Ovary (tissue), 10 donors: ENCODE measurements at places on chromosomes 5 and 9. TPM values are rescaled to one million over a fixed set of nuclear protein-coding genes. Genes with fewer than 3 reads are reported as not detected.

The TXNDC8 gene
- not detected for total RNA-seq

The PAX5 gene
- total RNA-seq = not detected

The PRRX2 gene
- 4.0 TPM for total RNA-seq

GRCh38 chr9:85432599-85432998 lies 309.2 kb downstream of the AGTPBP1 start:
- no peaks in the 10 kb centered on the region for H3K27me3 ChIP-seq
- H3K36me3 ChIP-seq = no peaks in the 10 kb centered on the region
- H3K4me1 ChIP-seq = no peaks in the 10 kb centered on the region
- H3K27ac ChIP-seq = no peak overlapping the region

DNA sequence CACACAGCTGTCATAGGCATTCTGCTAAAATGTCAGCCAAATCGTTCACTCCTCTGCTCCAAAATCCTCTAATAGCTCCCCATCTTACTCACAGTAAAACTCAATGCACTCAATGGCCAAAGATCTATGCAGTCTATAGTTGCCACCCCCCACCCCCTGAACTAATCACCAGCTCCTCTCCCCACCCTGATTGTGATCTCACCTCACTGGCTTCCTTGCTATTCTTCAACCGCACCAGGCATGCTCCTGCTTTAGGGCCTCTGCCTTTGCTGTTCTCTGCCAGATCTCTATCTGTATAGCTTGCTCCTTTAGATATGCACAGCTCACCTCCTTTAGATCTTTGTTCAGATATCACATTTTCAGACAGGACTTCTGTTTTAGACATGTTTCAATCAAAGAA lies 33.2 kb upstream of the SNX2 start:
- no peak for DNase-seq
- H3K4me3 ChIP-seq = no peak overlapping the region
- no peaks in the 10 kb centered on the region for H3K27me3 ChIP-seq
- H3K27ac ChIP-seq = no peak overlapping the region
- no peaks in the 10 kb centered on the region for H3K4me1 ChIP-seq
- H3K36me3 ChIP-seq = no peaks in the 10 kb centered on the region

GRCh38 chr9:115127191-115127817 lies 9.3 kb upstream of the TNC start:
- H3K4me1 ChIP-seq = no peaks in the 10 kb centered on the region
- no peak overlapping the region for H3K27ac ChIP-seq
- DNase-seq = no peak
- no peak overlapping the region for H3K4me3 ChIP-seq

GRCh38 chr5:54083851-54084250 lies 226.5 kb downstream of the ARL15 start:
- no peaks in the 10 kb centered on the region for H3K4me1 ChIP-seq
- no peak for DNase-seq
- no peaks in the 10 kb centered on the region for H3K36me3 ChIP-seq
- no peak overlapping the region for H3K4me3 ChIP-seq

DNA sequence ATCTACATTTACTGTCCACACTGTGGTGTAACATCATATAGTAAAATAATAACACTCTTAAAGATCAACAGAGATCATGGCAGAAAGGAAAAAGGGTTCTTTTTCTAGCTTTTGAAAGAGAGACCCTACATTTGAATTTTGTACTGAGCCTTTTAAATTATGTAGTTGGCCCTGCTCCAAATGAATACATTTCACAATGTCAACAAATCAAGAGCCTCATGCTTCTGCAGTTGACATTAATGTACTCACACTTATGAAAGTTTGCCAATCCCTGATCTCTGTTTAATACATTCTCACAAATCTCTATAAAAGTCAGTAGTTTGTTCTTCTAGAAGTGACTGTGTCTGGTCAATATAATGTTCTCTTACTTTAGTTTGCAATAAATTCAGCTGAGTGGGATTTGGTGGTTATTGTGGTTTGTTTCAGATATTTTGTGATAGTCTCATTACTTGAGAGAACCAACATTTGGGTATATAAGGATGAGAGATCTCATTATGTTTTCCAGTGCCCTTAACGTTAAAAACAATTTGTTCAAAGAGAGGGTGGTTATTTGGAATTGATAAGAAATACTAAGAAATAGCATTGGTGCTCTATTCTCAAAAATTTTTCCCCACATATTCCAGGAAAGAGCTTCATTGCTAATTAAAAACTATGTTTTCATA lies 277.8 kb upstream of the FTMT start:
- H3K36me3 ChIP-seq = no peaks in the 10 kb centered on the region
- no peak overlapping the region for H3K4me3 ChIP-seq
- no peaks in the 10 kb centered on the region for H3K27me3 ChIP-seq
- no peaks in the 10 kb centered on the region for H3K4me1 ChIP-seq
- no peak for DNase-seq

DNA sequence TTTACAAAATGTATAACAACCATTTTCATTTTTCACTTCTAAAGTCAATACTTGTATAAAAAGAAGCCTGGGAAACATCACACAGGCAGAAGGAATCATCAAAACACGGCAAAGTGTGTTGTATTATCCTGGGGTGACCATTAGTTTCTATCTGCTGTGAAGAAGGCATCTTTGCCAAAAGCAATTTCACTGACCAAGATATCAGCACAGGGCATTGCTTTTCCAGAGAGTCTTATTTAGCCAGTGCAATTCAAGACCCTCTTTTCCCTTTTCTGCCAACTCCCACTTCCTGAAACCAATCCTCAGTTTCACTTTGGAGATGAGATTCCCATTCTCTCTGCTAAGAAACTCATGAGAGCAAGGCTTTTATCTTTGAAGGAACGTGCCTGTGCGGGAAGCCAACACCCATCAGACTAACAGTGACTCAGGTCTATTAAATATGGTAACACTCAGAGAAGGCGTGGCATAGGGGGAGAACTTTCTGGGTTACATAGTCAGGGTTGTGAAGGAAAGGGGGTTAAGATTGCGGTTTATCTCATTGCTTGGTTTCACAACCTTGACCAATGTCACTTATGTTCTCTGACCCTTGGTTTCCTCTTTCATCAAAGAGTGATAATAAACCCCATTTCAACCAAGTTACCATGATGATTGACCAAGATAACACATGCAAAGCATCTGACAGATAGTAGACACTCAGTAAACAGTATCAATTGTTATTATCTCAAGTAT lies 666.9 kb upstream of the KLF4 start:
- no peaks in the 10 kb centered on the region for H3K27me3 ChIP-seq
- DNase-seq = no peak
- H3K4me1 ChIP-seq = peaks cover 2% of the 10 kb centered on the region
- no peak overlapping the region for H3K27ac ChIP-seq
- H3K36me3 ChIP-seq = no peaks in the 10 kb centered on the region
- H3K4me3 ChIP-seq = no peak overlapping the region

DNA sequence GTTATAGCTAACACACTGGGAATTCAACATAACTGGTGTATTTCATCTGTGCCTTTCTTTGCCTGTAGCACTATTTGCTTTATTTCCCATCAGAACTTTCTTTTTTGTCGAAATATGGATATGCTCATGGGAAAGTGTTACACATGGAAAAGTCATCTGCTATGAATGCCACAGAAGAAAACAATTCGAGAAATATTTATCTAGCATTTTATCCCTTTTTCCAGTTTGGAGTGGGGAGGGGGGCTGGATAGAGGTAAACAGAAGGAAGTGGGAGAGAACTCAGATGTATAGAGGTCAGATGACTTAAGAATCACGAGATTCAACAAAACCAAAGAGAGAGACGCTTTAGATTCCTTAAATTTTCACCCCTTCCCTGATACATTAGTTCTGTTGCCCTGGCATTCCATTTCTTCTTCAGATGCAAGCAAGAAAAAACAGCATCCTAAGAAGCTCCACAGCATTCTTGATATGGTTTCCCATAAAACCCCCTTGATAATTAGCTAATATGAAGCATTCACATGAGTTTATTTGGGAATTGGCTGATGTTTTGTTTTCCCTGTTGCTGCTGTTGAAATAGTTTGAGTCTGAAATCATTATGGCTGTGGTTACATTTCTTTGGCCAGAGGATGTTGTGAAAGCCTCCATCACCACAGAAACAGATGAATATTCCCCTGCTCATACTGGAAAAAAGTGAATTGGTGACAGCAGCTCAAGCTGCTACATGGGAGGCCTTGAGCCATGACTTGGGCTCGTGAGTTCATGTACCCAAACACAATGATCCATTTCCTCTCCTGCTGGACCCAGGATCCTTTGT lies 335.8 kb upstream of the DAB2 start:
- H3K27ac ChIP-seq = no peak overlapping the region
- no peak for DNase-seq
- no peaks in the 10 kb centered on the region for H3K4me1 ChIP-seq

DNA sequence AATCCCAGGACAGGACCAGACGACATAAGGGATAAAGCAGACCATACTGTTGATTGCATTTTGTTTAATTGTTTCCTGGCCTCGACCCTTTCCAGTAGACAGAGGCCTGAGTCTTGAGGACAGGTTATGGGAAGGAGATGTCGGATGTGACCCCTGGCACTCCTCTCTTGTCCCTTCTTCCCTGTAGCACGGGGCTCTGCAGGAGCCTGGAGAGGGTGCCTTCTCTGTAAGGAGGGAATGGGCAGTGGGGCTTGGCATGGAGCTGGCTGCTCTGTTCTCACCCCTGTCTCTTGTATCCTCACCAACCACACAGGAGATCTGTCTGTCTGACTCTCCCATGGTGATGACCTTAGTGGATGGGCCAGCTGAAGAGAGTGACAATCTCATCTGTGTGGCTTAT lies 40.1 kb upstream of the SLC2A8 start:
- no peaks in the 10 kb centered on the region for H3K4me1 ChIP-seq
- no peak for DNase-seq
- H3K36me3 ChIP-seq = no peaks in the 10 kb centered on the region
- no peak overlapping the region for H3K27ac ChIP-seq
